ENCODE measurements at places on chromosomes 4 and X.

DNA sequence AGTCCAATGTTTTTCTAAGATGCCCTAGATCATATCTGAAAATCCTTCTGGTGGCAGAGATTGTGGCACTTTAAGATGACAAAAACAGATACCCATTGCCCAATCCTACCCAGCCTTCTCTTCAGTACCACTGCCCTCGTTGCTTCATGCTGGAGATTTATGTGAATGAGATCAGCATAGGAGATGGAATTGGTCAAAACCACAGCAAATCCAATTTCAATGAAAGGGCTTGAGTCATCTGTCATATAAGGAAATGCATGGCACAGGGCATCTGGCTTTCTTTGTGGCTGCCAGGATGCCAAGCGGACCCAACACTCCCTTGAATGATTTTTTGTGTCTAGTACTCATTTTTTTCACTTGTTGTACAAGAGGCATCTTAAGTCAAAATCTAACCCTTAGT is 16.8 kb downstream of the AFF2 start:
- no peak for DNase-seq

GRCh38 chr4:128574706-128575105 is 234.8 kb upstream of the JADE1 start:
- DNase-seq: peak; percentile 33

DNA sequence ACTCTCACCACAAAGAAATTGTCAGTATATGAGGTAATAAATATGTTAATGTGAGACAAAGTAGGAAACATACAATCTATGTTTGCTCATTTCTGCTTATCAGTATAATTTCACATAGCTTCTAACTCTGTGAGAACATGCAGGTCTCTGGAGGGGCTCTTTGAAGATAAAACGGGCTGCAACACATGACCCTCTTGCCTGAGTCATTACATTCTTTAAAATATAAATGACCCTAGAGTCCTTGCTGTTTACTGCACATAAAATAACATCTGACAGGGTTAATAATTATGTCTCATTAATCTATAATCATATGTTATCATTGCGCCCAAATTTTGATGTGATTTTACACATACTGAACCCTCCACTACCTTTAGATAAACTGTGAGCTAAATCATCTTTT is 681.5 kb downstream of the ARAP2 start:
- no peak for DNase-seq

DNA sequence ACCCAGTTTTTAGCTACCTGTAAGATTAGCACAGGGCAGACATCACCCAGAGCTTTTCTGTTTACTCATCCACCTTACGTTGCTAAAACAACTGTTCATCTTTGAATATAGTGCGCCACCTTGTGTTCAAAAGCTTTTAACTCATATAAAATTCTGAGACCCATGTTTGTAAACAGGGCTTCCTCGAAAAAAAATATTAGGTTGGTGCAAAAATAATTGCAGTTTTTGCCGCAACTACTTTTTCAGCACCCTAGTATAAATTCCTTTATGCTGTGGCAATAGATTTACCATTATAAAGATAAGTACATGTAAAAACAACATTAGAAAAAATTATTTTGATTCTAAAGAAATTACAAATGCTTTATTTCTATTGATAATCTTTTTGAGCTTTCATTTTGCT is 147.9 kb downstream of the LRBA start:
- peak; percentile 8 for DNase-seq

DNA sequence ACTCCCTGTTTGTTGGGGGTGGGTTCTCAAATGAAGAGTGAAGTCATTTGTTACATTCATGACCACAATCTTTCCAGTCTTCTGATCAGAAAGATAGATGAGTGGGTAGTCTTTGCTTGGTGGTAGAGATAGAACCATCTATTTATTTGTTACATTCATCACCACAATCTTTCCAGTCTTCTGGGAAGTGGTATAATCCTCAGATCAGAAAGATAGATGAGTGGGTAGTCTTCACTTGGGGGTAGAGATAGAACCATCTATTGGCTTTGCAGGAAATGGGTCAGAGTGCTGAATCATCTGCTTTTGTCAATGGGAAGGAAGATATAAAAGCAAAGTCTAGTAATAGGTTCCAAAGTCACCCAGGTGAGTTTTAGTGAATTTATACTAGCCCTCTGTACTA is 64.2 kb upstream of the EPGN start:
- no peak for DNase-seq

DNA sequence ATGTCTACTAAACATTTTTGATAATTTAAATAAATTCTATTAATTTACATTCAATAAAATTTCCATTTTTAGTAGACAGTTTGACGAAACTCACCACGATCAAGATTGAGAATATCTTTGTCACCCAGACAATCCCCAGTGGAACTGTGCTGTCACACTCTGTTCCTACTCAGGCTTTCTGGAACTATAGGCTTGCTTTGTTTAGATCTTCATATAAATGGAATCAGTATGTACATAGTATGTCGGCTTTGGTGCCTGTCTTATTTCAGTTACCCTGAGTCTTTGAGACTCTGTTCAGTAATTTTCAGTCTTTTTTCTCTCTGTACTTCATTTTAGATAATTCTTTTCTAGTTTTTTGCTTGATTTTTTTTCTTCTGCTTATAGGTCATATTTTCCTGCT is 163.5 kb upstream of the EMCN start:
- DNase-seq: no peak

GRCh38 chr4:48899432-48899749 is 7.2 kb downstream of the OCIAD2 start:
- DNase-seq: no peak

GRCh38 chrX:12228862-12229261 is 90.6 kb downstream of the FRMPD4 start:
- DNase-seq: no peak

GRCh38 chrX:110732266-110732665 is 63.4 kb downstream of the CHRDL1 start:
- DNase-seq: no peak

GRCh38 chr4:55634417-55635128 is 1.5 kb downstream of the NMU start:
- no peak for DNase-seq

- no peak for DNase-seq
Observed at GRCh38 chr4:140286456-140286855, 87.0 kb upstream of the SCOC start.

GRCh38 chr4:182856862-182857261 is 60.3 kb downstream of the DCTD start:
- DNase-seq: no peak

- DNase-seq: no peak
Observed at GRCh38 chr4:53116954-53117353, 248.9 kb downstream of the SCFD2 start.

Data from stimulated activated CD4-positive, alpha-beta T cell treated with anti-CD3 and anti-CD28 coated beads, Interleukin-1b, Interleukin-23, amount 100 ng/mL, for 1 hour (primary cell).